Activated naive CD8-positive, alpha-beta T cell treated with anti-CD3 and anti-CD28 coated beads for 36 hours (primary cell): ENCODE measurements at places on chromosomes 12 and 14. TPM values are rescaled to one million over a fixed set of nuclear protein-coding genes. Genes with fewer than 3 reads are reported as not detected.

GRCh38 chr12:102504280-102504679 lies 23.9 kb upstream of the IGF1 start:
- DNase-seq, result no peak

TTC8 gene
- total RNA-seq, result 4.8 TPM

DNA sequence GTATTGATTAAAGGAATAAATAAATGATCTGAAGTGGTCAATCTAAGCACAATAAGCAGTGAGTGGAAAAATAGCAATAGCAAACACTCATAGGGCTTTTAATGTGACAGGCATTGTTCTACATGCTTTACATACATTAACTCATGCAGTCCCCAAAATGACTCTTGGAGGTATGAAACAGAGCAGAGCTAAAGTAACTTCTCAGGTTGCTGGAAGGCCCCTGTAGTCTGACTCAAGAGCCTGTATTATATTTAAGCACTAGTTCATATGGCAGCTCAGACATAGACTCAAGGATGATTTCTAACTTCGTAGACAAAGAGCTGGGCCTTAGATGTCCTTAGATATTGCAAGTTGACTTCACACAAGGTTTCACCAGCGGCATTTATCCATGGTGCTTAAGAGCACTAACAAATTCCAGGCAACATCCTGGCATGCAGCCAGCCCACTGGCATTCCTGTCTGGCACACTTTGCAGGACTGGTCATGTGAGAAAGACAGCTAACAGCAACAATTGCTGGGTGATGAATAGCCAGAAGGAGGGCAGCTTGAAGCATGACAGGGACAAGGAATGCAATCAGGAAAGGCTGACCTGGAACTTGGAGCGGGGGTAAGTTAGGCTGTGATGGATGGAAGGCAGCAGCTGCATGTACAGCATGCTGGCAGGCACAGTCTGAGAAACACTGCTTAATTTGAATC lies 22.9 kb upstream of the KTN1 start:
- no peak for DNase-seq

PGF gene
- total RNA-seq, result not detected

DNA sequence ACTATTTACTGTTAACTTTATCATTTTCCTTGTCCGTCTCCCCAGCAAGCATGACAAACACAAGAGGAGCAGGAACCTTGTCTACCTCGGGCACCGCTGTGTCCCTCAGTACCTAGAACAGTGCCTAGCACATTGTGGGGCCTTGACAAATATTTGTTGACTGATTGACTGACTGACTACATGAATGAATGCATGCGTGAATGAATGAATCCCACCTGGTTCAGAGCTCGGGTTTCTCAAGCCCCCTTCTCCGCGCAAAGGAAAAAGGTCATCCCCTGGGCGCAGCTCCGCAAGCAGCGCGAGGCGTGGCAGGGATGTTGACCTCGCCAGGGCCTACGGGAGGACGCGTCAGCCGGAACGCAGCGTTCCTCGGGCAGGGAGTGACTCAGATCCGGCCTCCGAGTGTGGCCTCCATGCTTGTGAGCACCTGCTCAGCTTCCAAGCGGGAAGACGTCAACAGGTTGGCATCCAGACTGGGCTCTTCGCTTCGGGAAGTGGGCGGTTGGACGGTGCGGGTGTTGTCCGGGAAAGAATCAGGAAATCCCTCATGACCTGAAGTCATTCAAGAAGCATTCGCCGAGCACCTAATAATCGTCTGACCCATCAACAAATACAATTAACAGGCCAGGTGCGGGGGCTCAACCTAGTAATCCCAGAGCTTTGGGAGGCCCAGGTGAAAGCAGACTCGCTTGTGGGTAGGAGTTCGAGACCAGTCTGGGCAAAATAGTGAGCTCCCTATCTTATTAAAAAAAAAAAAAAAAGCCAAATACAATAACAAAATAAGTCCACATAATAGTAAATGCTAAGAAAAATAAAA lies 13.9 kb upstream of the UBC start:
- DNase-seq, result peak; percentile 58

OR4E2 gene
- total RNA-seq, result not detected
